KBM-7 (cell line): ENCODE measurements at places on chromosomes 7 and 10.

- DNase-seq = no peak
These were observed 28.8 kb upstream of the BNIP3 start for GRCh38 chr10:132010483-132010882.

- DNase-seq = no peak
These were observed 15.9 kb downstream of the MIOS start for GRCh38 chr7:7582596-7582995.

DNA sequence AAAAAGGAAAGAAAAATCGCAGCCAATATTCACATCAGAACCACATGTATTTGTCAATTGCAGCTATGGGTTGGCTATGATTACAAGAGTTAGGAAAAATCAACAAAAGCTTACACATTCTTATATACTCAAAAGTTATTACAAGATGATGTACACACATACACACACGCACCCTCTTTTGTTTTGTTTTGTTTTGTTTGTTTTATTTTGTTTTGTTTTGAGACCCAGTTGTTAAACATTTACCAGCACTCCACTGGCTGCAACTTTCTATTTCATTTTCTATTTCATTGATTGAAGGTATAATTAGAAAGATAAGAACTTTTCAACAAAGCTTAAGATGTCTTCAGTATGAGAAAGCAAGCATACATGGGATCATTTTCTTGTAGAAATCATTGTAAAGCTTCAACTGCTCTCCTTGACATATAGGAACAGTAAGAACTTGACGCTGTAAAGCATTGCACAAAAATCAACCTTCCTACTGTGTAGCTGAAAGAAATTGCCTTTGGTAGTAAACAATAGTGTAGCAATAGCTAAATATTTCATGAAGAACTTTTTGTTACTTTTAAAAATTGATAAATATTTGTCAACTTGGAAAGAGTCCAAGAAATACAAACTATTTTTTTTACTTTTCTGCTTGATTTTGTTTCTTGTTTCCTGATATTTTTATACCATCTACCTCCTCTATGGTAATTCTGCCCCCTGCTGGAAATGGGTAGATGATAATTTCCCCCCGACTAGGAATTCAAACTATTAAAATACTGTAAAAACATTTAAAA, 205.9 kb downstream of the MBL2 start:
- DNase-seq = peak; percentile 28

DNA sequence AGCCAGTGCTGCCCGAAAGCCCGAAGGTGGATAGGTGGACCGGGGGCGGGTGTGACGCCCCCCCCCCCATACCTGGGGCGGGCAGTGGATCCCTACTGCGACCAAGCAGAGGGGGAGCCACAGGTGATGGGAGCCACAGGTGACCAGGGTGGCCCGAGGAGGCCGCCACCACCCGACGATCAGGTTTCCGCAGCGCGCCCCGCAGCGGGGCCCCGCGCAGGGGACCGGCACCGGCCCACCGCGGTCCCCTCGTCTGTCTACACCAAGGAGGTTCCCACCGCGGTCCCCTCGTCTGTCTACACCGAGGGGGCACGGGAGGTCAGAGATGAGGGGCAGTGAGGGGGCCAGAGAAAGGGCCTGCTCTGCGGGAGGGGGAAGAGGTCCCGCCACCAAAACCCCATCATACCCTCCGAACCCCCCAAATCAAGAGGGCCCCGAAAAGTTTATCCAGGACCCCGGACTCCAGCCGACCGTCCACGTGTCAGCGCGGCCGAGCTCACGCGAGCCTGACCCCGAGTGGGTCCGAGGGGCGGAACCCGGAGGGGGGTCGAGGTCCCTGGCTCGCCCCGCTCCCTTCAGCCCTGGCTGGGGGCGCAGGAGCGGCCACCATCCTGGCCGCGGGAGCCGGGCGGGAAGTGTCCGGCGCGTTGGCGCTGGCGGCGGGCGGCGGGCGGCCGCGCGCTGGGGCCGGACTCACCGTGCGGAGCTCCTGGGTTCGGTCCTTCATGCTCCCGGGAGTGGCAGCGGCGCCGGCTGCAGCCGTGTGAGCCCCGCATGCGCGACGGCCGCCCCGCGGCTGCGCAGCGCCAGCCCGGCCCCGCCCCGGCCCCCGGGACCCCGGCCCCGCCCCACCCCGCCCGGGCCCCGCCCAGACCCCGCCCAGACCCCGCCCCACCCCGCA, at the start of gene STX1A:
STX1A (minus strand) TSS at position 765 of the 901 bp plus-strand sequence; CDS start at position 727, 38 bp downstream.
- no peak for DNase-seq

GRCh38 chr10:103448746-103449145, 3.4 kb downstream of the CALHM2 start:
- no peak for DNase-seq

DNA sequence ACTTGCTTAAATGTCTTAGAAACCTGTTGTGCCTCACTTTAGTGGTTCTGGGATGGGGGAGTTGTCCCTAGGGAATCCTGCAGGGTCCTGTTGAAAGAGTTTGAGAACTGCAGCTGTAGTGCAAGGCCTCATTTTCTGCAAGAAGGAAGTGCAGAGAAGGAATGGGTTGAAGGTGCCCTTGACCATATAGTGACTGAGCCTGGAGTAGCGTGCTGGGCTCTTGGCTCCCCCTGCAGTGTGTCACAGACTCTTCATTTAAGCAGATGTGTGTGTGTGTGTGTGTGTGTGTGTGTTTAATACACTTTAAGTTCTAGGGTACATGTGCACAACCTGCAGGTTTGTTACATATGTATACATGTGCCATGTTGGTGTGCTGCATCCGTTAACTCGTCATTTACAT, 92.2 kb downstream of the GRK5 start:
- DNase-seq = no peak

- DNase-seq = no peak
These were observed 277.7 kb upstream of the KAT6B start for GRCh38 chr10:74548676-74549075.

- peak; percentile 40 for DNase-seq
These were observed 75.5 kb upstream of the STARD3NL start for GRCh38 chr7:38102507-38102906.

GRCh38 chr7:45363669-45364068, 206.1 kb downstream of the RAMP3 start:
- no peak for DNase-seq

DNA sequence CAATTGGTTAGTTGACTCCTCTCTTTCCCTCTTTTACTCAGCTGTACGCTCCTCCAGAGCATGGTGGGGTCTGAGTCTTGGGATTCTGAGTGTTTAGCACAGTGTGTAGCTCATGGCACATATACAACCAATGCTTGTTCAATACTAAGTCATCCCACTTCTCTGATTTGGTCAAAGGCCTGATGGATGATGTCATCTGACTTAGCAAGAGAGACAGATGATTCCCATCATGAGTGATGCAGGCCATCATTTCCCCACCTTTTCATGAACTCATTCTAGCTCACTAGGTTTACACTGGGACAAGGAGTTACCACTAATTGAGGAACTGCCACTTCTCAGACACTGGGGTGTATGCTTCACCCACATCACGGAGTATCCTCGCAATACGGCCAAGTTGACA, 3.8 kb downstream of the ICA1 start:
- no peak for DNase-seq

GRCh38 chr7:85261336-85261735, 74.5 kb upstream of the SEMA3D start:
- no peak for DNase-seq

- DNase-seq = no peak
These were observed 658.1 kb upstream of the MGMT start for GRCh38 chr10:128808921-128809440.
